ENCODE measurements at places on chromosomes 1 and 21.

DNA sequence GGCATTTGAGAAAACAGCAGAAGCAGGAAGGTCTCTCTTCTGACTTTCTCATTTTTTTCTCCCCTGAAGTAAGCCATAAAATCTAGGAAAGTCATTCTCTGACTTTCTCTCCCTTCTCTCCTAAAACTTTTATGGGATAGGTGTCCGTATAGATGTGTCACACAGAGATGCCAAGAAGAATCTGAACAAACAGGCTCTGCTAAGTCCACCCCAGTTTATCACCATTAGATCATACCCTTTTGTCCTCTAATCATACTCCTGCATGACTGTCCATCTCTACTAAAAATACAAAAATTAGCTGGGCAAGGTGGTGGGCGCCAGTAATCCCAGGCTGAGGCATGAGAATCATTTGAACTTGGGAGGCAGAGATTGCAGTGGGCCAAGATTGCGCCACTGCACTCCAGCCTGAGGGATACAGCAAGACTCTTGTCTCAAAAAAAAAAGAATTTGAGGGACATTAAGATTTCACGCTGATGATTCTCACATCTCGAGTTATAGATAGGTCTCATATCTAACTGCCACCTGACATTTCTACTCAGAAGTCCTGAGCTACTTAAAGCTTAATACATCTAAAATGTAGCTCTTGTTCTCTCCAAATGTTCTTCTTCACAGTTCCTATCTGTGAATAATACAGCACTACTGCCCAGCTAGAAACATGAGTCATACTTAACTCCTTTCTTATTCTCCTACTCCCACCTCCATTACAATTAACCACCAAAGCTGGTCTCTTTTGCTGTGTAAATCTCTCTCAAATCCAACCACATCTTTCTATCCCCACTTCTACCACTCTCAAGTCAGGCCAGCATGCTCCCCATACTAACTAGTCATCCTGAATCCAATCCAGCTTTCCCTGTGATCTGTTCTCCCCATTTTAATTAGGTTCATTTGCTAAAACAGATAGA, 47.7 kb downstream of the ZNF644 start:
- no peak for DNase-seq

DNA sequence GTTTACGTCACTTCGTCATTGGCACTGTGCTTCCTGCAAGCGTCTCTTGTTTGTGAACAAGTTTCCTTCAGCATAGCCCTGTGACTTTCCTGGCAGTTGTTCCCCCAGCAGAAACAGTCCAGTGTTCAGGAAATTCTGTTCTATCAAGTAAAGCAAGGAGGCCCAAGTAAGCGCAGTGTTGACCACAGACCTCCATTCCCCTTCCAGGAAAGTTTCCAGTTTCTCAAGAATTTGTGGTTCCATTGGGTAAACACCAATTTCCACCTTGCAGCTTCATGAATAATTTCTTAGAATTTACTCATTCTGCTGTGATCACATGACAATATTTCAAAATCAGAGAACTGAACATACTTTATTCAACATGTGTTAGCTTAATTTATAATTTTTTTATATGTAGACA, 88.5 kb upstream of the ETV3 start:
- no peak for DNase-seq

- no peak for DNase-seq
Observed at GRCh38 chr21:25496825-25497482, 110.3 kb downstream of the MRPL39 start.

DNA sequence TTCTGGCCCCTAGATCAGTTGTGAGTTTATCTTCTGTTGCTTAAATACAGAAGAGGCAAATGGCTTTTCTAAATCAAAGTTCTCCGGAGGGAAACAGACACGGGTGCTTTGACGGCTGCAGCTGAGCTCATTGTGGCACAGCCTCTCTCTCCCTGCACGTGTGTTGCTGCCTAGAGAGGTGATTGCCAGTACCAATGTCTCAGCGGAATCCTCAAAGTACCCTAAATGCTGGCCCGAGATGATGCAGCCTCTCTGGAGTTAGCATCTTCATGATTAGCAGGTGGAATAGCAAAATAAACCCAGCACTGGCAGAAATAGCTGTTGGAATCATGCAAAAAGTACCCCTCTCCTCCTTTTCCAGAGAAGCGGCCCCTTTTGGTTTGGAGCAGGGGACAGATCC, 192.2 kb downstream of the PRDM2 start:
- DNase-seq, result no peak

GRCh38 chr1:22371408-22371807, 80.2 kb upstream of the ZBTB40 start:
- no peak for DNase-seq

GRCh38 chr1:245085508-245086095, 69.2 kb upstream of the KIF26B start:
- no peak for DNase-seq

DNA sequence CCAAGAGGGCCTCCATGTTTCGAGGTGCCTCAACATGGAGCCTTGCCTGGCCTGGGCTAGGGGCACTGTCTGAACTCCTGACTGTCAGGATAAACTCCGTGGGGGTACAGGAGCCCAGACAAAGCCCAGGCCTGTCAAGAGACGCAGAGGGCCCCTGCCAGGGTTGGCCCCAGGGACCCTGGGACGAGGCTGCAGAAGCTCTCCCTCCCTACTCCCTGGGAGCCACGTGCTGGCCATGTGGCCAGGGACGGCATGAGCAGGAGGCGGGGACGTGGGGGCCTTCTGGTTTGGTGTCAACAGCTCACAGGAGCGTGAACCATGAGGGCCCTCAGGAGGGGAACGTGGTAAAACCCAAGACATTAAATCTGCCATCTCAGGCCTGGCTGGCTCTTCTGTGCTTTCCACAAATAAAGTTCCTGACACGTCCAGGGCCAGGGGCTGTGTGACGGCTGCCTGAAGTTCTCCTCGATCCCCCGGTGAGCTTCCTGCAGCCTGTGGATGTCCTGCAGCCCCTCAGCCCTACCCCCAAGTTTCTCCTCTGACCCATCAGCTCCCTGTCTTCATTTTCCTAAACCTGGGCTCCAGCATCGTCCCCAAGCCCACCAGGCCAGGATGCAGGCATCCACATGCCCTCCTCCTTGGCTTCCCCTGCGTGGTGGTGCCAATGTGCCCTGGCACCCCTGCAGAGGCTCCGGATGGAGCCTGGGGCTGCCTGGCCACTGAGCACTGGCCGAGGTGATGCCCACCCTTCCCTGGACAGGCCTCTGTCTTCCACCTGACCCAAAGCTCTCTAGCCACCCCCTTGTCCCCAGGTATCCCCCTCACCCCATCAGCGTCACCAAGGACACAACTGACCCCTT, 12.8 kb upstream of the LRRC3 start:
- no peak for DNase-seq

- DNase-seq, result peak; percentile 62
Observed at GRCh38 chr1:113783254-113784103, 24.2 kb upstream of the PHTF1 start.

DNA sequence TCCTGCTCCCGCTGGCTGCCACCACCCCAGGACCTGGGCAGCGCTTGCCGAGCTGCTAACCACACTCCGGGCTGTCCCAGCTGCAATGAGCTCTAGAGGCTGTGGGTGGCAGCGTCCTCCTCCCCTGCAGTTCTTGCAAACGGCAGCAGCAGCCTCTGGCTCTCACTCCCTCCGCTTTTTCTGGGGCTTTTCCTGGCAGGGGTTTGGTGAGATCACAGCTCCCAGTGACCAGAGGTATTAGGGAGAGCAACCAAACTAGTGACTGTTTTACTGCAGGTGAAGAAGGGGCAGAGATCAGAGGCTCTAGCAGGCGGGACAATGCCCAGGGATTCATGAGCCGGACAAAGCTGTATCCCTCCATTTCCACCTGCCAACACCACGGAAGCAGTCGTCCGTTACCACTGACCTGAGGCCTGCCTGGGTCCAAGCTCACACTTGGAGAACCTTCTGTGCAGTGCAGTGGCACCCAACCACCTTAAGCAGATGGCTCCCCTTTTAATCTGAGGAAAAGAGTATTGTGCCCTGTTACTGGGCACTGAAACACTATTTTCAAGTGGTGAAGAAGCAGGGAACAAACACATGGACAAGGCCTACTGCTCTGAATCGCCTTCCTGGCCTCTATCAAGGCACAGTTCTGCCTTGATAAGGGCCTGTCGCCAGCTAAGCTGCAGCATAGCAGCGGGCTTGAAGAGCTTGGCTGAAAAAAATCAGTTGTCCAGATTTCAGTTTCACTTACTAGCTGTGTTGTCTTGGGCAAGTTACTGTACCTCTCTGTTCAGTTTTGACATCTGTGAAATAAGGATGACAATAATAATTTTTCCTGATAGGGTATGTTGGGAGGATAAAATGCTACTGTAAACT, at the start of gene F5:
Gene F5, minus strand, starts transcription at position 87 of the 861 bp plus-strand sequence. CDS start 95 bp downstream, outside the sequence.
- peak; percentile 44 for DNase-seq

GRCh38 chr1:53733975-53734649, 4.9 kb downstream of the GLIS1 start:
- DNase-seq, result no peak

DNA sequence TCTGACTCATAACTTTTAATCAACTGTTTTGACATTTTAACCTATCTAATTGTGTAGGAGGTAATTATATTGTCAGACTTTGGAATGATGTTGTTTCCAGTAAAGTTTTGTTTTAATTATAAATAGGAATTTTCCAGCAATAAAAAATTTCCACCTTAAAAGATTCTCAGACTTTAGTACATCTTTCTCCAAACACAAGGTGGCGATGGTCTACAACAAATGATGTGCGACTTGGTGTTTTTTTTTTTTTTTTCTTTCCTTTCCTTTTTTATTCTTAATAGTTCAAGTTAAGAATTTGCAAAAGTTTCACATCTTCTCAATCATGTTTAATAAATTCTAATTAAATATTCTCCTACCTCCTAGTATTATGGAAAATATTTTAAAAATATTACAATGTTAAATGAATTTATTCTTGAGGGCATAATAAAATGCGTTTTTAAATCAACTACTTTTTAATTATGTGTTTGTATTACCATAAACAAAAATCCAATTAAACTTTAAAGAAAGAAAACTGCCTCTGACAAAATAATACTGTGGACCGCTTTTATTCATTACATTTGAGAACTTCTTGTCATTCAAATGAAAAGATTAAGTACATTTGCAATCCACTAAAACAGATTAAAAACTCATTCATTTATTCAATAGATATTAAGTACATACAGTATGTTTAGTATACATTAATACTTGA, 4.4 kb upstream of the ADAMTS1 start:
- peak; percentile 61 for DNase-seq

DNA sequence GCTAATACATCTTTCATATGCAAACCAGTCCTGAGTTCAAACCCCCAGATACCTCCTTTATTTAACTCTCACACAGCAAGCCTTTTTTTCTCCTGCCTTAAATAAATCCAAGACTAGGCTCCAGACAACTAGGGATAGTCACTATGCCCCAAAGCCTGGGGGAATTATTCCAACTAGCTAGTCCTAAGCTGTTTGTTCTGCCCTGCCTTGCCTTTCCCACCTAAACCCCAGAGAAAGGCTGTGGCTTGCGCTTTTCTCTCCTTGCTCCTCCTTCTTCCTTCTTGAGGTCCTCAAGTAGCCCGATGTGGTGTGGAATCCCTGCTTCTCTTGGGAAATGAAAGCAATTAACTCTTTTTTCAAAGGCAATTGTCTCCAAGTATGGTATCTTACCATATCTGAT, 31.8 kb downstream of the C1orf87 start:
- DNase-seq, result no peak

- DNase-seq, result no peak
Observed at GRCh38 chr1:54474310-54475251, 68.4 kb upstream of the SSBP3 start.

DNA sequence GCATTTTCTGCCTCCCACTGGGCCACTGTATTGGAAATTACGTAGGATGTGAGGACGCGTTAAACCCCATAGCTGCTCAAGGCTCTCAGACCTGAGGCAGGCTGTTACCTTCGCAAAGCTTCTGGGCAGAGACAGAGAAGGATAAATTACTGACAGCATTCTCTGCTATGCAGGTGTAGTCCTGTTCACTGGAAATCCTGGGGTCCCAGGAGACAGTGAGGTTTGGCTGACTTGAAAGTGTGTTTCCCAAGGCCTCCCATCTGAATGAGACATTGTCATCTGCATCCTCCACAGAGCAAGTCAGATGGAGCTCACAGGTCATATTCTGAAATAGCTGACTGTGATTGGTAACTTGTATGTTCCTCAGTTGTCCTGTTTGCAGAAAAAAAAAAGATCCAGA, 32.0 kb downstream of the SLAMF6 start:
- DNase-seq, result peak; percentile 45

DNA sequence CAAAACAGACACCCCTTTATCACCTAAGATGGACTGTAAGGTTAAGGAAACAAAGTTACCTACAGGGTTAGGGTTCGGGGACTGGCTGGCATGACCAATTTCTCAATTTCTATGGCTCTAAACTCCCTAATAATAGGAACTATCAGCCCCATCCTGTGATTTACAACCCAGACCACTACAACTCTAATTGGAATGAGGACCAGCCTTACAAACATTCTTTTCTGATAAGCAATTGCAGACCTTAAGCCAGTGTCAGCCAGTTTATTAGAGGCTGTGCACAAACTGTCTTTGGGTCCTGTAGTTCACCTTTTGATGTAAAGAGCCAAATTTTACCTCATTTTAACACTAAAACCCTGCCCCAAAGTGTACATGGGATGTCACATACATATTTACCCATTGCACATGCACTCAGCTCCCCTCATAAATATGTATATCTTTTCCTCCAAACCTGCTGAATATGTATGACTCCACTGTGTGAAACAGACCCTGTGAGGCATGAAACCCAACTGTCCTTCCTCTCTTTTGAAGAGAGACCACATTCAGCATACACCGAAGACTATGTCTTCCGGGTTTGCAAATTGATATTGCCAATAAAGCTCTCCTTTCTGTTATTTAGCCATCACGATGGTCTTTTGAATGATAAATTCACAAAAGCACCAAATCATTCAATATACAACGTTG, 7.3 kb upstream of the APP start:
- DNase-seq, result no peak

GRCh38 chr21:44984792-44985440, 45.1 kb downstream of the SLX9 start:
- no peak for DNase-seq

DNA sequence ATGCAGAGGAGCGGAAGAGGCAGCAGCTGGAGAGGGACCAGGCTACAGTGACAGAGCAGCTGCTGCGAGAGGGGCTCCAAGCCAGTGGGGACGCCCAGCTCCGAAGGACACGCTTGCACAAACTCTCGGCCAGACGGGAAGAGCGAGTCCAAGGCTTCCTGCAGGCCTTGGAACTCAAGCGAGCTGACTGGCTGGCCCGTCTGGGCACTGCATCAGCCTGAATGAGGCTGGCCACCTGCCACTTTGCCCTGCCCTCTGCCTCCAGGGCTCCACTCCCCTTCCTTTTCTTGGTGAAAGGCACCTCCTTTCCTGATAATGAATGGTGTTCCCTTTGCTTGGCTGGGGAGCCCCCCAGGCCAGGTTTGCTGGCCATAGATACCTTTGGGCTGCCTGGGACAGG, 3.3 kb upstream of the HMGN2 start:
- no peak for DNase-seq
